ENCODE measurements at places on chromosomes 3 and 15.

DNA sequence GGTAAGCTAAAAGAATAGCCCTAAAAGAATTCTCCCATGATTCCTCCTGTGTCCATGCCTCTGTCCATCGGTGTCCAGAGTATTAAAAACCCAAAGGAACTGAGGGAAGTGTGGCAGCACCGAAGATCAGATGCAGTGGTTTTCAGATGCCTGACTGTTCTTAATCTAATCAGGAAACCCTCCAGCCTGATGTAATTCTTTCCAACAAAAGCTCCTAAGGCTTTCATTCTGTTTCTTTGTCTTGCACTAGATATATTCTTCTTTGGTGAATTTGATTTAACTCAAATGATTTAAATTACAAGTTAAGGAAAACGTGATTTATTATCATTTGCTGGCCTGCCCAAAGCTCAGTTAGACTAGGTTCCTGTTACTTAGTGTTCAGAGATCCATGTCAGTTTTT, 71.2 kb downstream of the ARHGAP31 start:
- no peak for DNase-seq
- H3K4me1 ChIP-seq: peaks cover 1% of the 10 kb centered on the region
- no peaks in the 10 kb centered on the region for H3K27me3 ChIP-seq
- no peak overlapping the region for H3K4me3 ChIP-seq

GRCh38 chr3:148901987-148902791, 37.1 kb downstream of the CPA3 start:
- no peak overlapping the region for H3K27ac ChIP-seq
- no peak overlapping the region for H3K4me3 ChIP-seq
- H3K36me3 ChIP-seq: no peaks in the 10 kb centered on the region
- H3K4me1 ChIP-seq: no peaks in the 10 kb centered on the region
- no peak for DNase-seq

DNA sequence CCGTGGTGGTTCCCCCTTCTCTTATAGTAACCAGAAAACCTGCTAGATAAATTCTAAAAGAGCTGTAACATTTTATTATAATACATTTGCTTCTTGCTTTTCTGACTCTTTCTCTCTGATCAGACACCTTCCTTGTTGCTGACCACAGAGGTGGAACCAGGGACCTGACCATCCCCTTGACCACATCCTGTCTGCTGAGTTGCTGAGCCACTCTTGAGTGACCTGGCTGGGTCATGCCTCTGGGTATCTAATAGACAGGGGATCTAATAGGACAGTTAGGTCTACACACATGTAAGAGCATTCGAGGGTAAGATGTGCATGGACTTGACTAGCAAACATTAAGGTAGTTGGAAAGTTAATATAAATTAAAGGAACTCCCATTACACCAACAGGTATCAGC, 22.8 kb upstream of the TRIM59 start:
- peak; percentile 50 for DNase-seq
- no peak overlapping the region for H3K27ac ChIP-seq
- no peaks in the 10 kb centered on the region for H3K27me3 ChIP-seq
- no peaks in the 10 kb centered on the region for H3K36me3 ChIP-seq

DNA sequence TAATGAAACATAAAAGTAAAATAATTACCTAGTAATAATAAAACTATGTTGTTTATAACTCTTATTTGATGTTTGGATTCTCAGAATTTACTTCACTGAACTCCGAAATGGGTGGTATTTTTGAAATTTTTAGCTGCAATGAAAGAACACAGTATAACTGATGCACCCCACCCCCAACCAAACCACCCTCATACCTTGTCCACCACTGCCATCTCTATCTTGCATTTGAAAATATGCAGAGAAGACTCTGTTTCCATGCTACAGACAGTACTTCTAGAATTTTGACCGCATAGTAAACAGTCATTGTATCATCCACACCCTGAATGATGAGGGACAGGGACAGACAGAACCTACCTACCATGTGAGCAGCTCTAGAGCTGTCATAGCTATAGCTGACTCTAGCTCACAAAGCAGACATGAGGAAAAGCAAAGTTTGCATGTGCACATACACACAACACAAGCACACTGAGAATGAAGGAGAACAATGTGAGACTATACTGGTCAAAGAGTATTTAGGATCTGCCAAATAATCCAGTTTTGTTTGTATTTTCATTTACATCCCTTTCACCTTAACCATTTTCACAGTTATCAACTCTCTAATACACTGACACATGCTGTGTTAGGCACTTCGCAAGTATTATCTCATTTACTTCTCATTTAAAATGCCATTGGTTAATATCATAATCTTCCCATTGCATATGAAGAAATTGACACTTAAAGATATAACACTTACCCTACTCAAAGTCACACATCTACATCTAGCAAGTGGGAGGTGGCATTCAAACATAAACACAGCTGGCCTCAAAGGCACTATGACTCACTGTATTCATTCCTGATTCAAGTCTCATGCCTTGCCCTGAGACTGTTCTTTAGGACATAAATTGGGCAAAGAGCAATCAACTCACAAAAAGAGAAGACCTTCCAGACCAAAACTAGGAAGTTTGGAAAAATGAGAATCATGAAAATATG, 1014.7 kb upstream of the CFAP20DC start:
- DNase-seq: no peak
- H3K4me1 ChIP-seq: no peaks in the 10 kb centered on the region

DNA sequence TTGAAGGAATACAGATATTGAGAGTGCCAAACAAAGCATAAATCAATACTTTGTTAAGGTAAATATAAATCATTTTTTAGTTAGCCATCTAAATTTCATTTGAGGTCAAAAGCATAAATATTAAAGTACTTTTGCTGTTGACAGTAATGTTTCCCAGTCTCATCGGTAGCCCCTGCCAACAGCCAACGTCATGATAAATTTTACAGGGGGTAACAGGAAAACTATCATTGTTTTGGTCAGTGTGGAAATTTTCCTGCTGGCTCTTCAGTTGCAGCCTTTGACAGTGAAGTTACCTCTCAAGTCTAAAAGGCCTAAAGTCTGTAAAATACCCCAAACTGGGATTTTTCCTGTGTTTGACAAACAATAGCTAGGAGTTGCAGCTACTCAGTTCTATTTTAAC, 37.3 kb upstream of the TTC14 start:
- no peak overlapping the region for H3K4me3 ChIP-seq
- no peaks in the 10 kb centered on the region for H3K36me3 ChIP-seq
- DNase-seq: no peak

DNA sequence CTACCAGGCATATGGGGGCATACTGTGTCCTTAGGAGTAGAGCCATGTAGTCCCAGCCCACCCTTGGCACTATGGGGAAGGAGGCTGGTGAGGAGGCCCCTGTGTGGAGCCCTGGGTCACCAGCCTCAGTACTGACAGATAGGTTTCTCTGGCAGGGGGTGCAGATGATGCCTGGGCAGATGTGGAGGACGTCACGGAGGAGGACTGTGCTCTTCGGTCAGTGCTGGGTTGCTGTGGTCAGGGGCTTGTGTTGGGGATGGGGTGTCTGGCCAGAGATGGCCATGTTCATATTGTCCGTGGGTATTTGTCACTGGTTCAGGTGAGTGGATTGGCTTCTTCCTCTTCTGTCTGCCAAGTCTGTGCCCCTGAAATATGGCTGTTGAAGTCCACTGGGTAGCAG, 20.0 kb downstream of the MTMR14 start:
- H3K27me3 ChIP-seq: no peaks in the 10 kb centered on the region
- peaks cover 14% of the 10 kb centered on the region for H3K4me1 ChIP-seq
- H3K36me3 ChIP-seq: peaks cover 99% of the 10 kb centered on the region
- DNase-seq: no peak

DNA sequence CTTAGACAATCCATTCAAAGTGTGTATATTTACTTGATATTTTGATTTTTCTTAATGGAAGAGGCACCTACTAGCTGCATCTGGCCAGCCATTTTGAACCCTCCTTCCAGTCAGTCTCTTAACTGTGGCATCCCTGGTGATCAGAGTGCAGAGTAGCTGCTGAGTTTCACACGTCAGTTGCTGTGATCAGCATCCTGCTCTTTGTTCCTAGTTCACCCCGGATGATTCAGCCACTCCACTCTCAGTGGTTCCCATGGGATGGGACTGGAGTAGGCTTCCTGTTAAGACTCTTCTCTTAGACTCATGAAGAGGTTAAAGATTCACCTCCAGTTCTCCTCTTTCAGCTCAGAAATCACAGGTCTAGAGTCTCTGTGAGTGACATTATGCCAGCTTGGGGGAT, 75.8 kb downstream of the STXBP5L start:
- no peak overlapping the region for H3K4me3 ChIP-seq
- no peaks in the 10 kb centered on the region for H3K36me3 ChIP-seq
- H3K27me3 ChIP-seq: no peaks in the 10 kb centered on the region
- DNase-seq: no peak
- H3K27ac ChIP-seq: no peak overlapping the region

DNA sequence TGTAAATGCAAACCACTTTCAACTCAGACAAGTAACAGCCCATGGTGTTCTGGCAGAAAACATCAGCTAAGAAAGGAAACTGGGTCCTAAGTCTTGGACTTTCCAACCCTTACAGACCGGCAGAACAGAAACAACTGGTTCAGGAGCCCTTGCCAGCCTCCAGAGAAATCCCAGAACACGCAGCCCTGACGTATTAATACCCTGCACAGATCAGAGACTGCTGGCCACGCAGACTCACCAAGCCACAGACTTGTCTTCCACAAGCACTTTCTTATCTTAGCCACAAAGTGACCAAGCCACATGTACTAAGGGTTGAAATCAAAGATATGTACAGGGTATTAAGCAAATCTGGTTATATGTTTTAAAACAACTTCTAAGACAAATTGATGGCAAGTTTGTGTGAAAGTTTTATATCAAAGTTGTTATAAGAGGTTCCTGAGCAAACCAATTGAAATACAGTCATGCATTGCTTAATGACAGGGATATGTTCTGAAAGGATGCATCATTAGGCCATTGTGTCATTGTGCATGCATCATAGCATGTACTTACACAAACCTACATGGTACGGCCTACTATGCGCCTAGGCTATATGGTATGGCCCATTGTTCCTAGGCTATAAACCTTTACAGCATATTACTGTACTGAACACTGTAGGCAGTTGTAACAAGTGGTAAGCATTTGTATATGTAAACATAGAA, 36.8 kb downstream of the BTD start:
- H3K27ac ChIP-seq: no peak overlapping the region

- no peak overlapping the region for H3K4me3 ChIP-seq
- peaks cover 9% of the 10 kb centered on the region for H3K4me1 ChIP-seq
- DNase-seq: no peak
- no peaks in the 10 kb centered on the region for H3K36me3 ChIP-seq
These were observed 17.7 kb downstream of the MAGEF1 start for GRCh38 chr3:184694133-184694665.

- H3K4me3 ChIP-seq: no peak overlapping the region
- H3K27ac ChIP-seq: peak overlapping the region; percentile 63
- no peaks in the 10 kb centered on the region for H3K36me3 ChIP-seq
- no peak for DNase-seq
These were observed 80.1 kb downstream of the MYO1E start for GRCh38 chr15:59292442-59293151.

- no peaks in the 10 kb centered on the region for H3K27me3 ChIP-seq
- H3K36me3 ChIP-seq: no peaks in the 10 kb centered on the region
- no peak overlapping the region for H3K4me3 ChIP-seq
- DNase-seq: no peak
- H3K27ac ChIP-seq: no peak overlapping the region
These were observed 47.8 kb upstream of the LRRC3B start for GRCh38 chr3:26574766-26575165.

DNA sequence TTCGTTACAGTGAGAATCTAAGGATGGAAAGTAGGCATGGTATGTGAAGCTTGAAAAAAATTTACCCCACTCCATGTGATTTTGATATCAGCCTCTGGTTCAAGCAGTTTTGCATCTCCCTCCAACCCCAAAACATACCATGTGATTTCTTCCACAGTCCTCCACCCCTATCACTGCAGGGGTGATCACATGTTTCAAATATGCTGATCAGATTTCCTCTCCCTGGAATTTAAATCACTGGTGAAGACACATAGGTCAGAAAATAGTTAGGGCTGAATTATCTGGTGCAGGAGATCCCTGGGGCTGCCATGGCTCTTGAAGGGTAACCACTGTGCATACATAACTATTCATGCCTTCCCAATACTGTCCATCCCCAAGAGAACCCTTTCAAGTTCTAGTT, 119.7 kb upstream of the THRB start:
- no peak overlapping the region for H3K4me3 ChIP-seq
- H3K36me3 ChIP-seq: no peaks in the 10 kb centered on the region
- DNase-seq: no peak
- no peaks in the 10 kb centered on the region for H3K4me1 ChIP-seq
- H3K27ac ChIP-seq: no peak overlapping the region
- no peaks in the 10 kb centered on the region for H3K27me3 ChIP-seq

GRCh38 chr15:58590926-58591325, 158.6 kb downstream of the ADAM10 start:
- no peak overlapping the region for H3K4me3 ChIP-seq
- H3K36me3 ChIP-seq: no peaks in the 10 kb centered on the region
- no peaks in the 10 kb centered on the region for H3K27me3 ChIP-seq
- no peak for DNase-seq

GRCh38 chr3:129911261-129911861, 17.9 kb upstream of the TMCC1 start:
- H3K4me3 ChIP-seq: no peak overlapping the region
- H3K36me3 ChIP-seq: no peaks in the 10 kb centered on the region
- no peaks in the 10 kb centered on the region for H3K27me3 ChIP-seq
- no peak overlapping the region for H3K27ac ChIP-seq
- no peaks in the 10 kb centered on the region for H3K4me1 ChIP-seq

GRCh38 chr15:76296849-76297248, 14.4 kb downstream of the ETFA start:
- H3K27ac ChIP-seq: no peak overlapping the region
- H3K4me1 ChIP-seq: peaks cover 22% of the 10 kb centered on the region
- no peak for DNase-seq
- H3K27me3 ChIP-seq: no peaks in the 10 kb centered on the region
- no peak overlapping the region for H3K4me3 ChIP-seq

DNA sequence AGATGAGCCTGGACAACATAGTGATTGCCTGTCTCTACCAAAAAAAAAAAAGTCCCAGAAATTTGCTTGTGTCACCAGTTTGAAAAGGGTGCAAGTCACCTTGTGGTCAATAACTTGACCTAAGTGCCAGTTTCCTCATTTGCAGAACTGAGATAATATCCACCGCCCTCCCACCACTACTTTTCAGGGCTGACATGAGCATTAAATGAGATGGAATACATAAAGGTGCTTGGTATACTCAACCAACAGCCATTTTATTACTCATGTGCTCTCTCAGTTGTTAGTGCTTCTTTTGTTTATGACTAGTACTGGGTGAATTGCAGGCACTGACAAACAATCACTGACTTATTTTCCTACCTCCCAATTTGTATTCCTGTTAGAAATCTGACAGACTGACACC, 340.5 kb upstream of the SATB1 start:
- no peaks in the 10 kb centered on the region for H3K36me3 ChIP-seq
- DNase-seq: no peak
- no peaks in the 10 kb centered on the region for H3K27me3 ChIP-seq
- no peak overlapping the region for H3K4me3 ChIP-seq
- H3K27ac ChIP-seq: no peak overlapping the region

- H3K4me1 ChIP-seq: no peaks in the 10 kb centered on the region
- H3K27ac ChIP-seq: no peak overlapping the region
- H3K36me3 ChIP-seq: peaks cover 76% of the 10 kb centered on the region
- no peak for DNase-seq
- H3K4me3 ChIP-seq: no peak overlapping the region
These were observed 9.0 kb downstream of the TTC14 start for GRCh38 chr3:180611006-180611405.

- H3K4me1 ChIP-seq: no peaks in the 10 kb centered on the region
- no peak overlapping the region for H3K27ac ChIP-seq
- no peak for DNase-seq
- H3K27me3 ChIP-seq: no peaks in the 10 kb centered on the region
These were observed 62.4 kb upstream of the TNIK start for GRCh38 chr3:171522651-171523050.

GRCh38 chr3:157163217-157163953, 3.4 kb upstream of the CCNL1 start:
- H3K4me1 ChIP-seq: peaks cover 19% of the 10 kb centered on the region
- no peak for DNase-seq
- peaks cover 5% of the 10 kb centered on the region for H3K36me3 ChIP-seq
- H3K4me3 ChIP-seq: no peak overlapping the region
